ENCODE measurements at places on chromosomes 16 and 17.

DNA sequence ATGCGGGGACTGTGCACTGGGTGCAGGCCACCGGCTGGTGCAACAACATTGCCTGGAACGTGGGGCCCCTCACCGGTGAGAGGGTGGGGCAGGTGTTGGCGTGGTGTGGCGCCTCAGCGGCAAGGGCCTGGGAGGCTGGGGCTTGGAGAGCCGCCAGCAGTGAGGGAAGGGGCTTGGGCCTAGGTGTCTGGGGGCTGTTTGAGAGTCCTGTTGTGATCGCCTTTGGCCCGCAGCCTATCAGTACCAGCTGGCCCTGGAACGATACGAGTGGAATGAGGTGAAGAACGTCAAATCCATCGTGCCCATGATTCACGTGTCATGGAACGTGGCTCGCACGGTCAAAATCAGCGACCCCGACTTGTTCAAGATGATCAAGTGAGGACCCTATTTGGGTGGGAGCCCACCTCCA lies 2.6 kb upstream of the TMEM88 start:
- DNase-seq, result no peak

- DNase-seq, result no peak
These were observed 174.4 kb downstream of the CPPED1 start for GRCh38 chr16:12629271-12629670.

DNA sequence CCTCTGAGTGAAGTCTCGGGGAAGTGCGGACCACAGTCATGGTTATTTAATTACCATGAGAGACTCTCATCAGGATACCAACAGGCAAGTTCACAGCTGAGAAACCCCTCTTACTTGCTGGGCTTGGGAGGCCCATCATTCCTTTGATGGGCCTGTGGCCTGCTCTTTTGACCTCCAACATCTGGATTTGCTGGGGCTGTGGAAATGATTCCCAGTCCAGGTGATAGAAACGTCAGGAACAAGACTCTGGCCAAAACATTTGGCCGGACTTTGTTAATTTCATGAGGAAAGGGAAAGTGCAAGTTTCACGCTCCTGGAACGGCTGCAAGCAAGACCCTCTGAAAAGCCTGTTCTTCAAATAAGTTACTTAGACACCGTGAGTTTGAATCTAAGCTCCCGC lies 42.5 kb downstream of the TMEM114 start:
- DNase-seq, result no peak

DNA sequence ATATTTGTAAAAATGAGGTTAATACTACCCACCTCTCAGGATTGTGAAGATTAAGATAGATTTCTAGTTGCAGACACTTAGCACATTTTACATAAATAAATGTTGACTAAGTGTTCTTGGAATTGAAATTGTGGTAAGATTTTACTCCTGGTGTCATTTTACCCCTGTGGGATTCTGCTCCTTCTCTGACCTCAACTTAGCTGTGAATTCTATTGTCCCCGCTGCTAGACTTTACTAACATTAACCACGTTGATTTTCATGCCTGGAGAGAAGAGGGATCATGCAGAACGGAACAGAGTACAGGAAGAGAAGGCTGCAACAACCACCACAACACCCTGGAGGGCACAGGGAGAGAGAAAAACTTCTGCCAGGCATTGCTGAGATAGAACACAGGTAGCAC lies 2.1 kb upstream of the TOM1L1 start:
- DNase-seq, result peak; percentile 12

DNA sequence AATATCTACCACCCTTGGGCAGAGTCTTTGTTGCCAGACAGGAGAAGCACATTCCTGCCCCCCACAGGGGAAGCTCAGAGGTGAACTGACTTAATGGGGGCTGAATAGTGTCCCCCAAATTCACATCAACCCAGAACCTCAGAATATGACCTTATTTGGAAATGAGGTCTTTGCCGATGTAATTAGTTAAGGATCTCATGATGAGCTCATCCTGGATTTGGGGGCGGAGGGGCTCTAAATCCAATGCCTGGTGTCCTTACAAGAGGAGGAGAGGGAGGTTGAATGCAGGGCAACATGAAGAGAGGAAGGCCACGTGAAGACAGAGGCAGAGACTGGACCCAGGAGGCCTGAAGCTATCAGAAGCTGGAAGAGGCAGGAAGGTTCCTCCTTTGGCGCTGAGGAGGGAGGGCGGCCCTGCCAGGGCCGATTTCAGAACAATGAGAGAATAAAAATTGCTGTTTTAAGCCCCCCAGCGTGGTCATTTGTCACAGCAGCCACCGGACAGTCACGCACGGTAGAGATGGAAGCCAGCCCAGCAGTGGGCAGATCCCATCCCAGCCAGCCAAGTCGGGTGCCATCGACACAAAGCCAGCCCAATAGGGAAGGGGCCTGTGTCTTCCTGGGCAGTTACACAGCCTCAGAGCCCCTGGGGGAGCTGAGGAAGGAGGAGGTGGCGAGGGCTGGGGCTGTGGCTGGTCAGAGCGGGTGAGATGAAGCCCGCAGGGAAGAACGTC lies 21.3 kb downstream of the C16orf74 start:
- no peak for DNase-seq

- no peak for DNase-seq
These were observed 15.7 kb upstream of the BAHCC1 start for GRCh38 chr17:81379523-81379942.

DNA sequence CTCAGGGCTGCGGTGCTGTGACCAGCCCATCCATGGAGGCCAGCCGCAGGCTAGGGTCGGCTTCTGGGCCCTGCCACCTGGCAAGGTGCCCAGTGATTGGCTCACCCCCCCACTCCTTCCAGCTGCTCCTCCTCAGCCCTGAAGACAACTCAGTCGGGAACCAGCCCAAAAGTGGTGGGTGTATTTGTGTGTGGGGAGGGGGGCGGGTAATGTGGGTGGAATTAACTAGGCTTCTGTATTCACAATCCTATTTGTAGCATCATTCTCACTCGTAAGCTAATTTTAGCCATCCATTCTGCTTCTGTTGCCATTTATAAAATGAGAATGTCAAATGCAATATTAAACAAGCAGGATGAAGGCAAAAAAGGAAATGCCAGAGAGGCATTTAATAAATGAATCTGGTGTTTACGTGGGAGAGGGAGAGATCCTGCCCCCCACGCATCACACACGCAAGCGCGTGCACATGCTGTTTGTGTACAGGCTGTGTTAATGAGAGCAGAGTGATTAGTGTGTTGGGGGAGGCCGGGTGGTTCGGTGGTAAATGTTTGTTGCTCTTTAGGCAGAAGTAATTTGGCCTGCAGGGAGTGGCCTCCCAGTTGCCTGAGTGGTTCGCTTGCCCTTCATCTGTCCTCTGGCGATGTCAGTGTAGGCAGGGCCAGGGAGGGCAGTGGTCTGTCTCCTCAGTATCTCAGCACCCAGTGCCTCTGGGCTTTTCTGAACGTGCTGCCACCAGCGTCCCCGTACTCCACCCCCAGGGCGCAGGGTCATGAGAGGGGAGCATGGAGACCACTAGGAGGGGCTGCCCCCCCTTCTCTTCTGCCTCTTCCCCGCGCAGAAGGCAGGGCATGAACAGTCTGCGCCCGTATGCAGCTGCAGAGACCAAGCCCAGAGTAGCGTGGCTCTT lies 140.1 kb downstream of the CCDC182 start:
- no peak for DNase-seq

- no peak for DNase-seq
These were observed 28.9 kb downstream of the TNRC6A start for GRCh38 chr16:24758373-24758772.

GRCh38 chr16:86437348-86437747 lies 73.0 kb upstream of the FOXF1 start:
- DNase-seq, result no peak

DNA sequence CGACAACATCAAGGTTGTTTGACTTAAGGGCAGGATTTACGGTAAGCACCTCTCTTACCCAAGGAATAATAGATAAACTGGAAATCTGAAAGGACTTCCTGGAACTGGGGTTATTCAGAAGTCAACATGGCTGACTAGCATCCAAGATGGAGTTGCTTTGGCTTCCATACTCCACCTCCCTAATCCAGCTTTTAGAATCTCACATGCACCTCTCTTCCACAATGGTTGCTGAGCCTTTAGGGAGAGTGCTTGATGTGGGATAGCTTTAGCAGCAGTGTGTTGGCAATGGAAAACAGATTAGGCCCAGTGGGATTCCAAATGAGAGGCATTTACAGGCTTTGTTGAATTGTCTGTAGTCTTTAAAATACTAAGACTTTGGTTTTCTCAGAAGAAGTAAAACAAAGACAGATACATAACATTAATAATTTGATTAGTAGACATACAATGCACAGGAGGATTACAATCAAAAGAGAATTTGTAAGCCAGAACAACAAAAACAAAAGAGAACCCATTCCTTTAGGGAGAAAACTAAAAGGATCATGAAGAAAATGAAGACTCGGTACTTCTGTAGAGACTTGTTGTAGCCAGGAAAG lies 222.0 kb downstream of the HS3ST3B1 start:
- DNase-seq, result no peak

GRCh38 chr17:5785867-5786509 lies 201.7 kb upstream of the NLRP1 start:
- DNase-seq, result peak; percentile 58

GRCh38 chr17:47957591-47958490 lies at the start of gene PRR15L:
Gene PRR15L, minus strand, starts transcription at chr17:47957883. Its CDS starts 4,649 bp downstream, at chr17:47953234.
- no peak for DNase-seq

GRCh38 chr16:71807905-71808592 lies 585 bp downstream of the AP1G1 start:
- peak; percentile 20 for DNase-seq

DNA sequence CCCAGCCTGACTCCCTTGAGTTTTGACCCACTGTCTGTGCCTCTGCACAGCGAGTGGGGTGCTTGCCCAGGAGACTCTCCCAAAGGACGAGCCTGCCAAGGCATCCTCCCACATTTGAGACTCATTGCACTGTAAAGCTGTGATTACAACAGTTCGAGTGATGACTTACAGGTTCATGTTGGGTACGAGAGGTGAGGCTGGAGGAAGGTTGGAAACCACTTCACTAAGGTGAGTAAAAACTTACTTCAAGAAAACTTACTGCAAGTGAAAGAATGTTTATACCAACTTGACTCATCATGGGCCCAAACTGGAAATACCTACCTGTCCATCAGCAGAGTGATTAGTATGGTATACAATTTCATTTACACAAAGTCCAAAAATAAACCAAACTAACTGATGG lies 360.1 kb upstream of the CDH11 start:
- no peak for DNase-seq

DNA sequence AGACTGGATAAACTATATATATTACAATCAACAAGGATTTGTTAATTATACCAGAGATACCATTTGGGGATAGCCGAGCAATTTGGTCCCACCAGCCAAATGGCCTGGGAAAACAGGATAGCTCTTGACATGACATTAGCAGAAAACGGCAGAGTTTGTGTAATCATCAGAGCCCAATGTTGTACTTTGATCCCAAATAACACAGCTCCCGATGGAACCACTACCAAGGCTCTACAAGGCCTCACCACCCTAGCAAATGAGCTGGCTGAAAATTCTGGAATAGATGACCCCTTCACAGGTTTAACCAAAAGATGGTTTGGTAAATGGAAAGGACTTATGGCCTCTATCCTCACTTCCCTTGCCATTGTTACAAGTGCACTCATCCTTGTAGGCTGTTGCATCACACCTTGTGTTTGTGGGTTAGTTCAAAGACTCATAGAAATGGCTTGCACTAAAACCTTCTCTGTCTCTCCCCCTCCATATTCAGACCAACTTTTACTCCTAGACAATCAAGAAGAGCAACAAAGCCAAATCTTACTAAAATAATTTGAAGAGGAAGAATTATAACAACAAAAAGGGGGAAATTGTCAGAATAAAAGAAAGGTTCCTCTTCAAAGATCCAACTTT lies 9.5 kb downstream of the TXNL4B start:
- DNase-seq, result no peak

DNA sequence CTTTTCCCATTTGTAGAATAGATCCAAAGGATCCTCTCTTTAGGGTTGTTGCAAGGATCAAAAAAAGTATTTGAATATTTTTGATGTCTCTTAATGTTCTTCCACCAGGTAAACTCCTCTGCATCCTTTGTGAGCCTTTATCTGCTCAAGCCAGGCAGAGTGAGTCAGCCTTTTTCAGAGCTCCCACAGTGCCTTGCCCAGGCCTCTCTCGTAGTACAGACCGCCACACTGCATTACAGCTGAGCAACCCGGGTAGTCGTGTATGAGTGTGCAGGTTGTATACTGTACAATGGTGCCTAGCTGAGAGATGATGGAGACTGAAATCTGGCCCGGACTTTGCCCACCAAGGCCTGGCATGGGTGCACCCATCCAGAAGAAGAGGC lies 20.9 kb downstream of the RHBDL3 start:
- no peak for DNase-seq

DNA sequence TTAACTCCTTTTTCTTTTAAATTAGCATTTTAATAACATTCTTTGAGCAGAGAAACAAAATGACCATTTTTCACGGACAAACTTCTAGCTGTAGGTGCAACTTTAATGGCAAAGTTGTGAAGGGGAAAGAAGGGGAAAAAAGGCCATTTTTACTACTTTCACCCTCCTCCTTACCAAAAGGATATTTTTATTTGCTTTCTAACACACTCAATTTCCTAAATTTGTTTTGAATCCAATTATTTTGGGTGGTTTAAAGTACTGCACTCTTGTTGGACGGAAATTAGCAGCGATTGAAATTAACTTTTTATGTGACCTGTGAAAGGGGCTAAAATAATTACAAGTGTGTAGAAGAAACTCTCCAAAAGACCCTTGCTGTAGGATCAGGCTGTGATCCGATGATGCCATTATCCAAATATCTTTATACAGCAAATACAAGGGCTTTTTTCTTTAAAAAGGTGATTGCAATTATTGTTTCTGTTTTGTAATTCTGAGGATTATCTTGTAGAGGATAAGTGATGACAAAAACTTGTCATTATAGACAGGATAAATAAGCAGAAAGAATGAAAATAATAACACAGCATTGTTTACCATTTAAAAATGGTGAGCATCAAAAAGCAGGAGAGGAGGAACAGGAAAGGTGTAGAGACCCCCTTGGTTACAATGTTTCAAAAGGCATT lies 42.4 kb downstream of the SNX11 start:
- no peak for DNase-seq

DNA sequence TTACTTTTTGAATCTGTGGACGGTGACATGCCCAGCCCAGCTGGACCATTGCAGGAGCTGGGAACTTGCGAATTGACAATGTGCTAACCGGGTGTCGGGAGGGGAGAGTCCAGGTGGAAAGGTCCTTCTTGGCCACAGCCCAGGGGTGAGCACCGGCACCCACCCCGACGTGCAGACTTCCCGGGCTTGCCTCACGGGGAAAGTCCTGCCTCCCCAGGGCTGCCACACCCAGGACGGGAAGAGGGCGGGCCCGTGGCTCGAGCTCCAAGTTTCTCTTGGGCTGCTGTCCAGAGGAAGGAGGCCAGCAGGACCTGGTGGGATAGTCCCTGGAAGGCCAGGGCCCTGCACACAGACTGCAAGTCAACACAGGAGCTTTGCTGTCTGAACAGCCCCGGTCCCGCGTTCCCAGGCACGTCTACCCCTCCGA lies 17.7 kb downstream of the CARD14 start:
- peak; percentile 25 for DNase-seq

GRCh38 chr16:49854188-49854795 lies 1.6 kb downstream of the ZNF423 start:
- DNase-seq, result no peak

Measured in HCEC 1CT (cell line).